Stimulated activated naive CD8-positive, alpha-beta T cell treated with anti-CD3 and anti-CD28 coated beads, Interleukin-15, amount 100 ng/mL, for 72 hours (primary cell): ENCODE measurements at places on chromosomes 7 and 10.

- no peak for DNase-seq
These were observed 176.4 kb upstream of the RHEB start for GRCh38 chr7:151695951-151696541.

DNA sequence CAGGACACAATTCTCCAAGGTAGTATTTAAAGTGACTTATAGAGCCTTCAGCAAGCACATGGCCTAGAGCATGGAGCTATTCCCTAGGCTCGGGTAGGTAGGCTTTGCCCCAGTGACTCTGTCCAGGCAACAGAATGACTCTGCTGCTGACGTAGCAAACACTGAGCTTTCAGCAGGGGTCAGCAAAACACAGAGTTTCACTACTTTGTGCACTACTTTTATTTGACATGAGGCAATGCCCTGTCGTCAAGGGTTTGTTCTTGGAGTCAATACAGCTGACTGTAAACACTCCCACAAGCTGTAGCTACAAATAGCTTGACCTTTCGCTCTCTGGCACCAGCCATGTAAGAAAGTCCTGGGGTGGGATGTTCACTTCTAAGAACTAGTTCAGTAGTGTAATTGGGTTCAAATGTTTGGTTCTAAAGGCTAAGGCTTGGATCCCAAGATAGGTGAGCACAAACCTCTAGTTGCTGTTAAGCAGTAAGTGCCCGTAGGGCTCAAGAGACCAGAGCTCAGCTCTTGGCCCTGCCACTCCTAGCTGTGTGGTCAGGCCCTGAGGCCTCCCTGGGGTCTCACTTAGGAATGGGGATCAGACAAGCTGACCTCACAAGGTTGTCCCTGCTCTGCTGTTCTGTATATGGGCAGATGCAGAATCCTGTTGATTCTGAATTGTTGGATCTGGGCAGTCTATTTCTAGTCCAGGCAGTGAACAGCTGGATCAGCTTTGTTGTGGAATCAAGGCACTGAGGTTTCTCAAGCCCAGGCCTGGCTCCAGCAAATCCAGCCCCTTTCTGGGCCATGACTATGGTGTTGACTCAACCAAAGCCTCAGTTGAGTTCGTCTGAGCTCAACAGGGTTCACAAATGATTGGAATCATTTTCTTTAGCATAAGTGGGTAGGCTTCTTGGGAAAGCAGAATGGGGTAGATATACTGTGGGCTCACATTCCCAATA lies 10.7 kb downstream of the NODAL start:
- no peak for DNase-seq

- no peak for DNase-seq
These were observed 28.2 kb upstream of the C10orf53 start for GRCh38 chr10:49651039-49651835.

DNA sequence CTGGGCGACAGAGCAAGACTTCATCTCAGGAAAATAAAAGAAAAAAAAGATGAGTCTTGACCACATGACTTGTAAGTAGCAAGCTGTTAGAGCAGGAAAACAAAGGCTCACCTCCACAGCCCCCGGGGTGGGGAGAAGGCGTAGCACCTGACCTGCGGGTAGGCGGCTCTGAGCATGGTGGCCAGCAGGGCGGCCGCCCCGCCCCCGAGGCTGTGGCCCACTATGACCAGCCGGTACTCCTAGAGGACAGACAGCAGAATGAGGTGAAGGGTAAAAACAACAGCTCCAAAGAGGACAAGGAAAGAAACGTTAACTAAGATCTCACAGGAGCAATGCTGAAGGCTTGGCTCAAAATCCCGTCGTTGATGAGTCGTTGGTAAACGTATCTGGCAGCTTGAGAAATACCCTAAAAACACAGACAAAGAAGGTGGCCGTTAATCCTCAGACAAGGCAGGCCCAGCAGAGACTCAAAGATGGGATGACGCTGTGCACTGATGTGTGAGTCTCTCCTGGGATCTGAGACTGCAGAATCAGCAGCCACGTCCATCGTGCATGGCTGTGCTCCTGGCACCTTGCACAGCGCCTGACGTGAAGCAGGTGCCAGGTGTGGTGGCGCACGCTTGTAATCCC lies 31.1 kb downstream of the DAGLB start:
- DNase-seq = no peak

GRCh38 chr10:100913470-100913865 lies 705 bp downstream of the SLF2 start:
- DNase-seq = no peak

DNA sequence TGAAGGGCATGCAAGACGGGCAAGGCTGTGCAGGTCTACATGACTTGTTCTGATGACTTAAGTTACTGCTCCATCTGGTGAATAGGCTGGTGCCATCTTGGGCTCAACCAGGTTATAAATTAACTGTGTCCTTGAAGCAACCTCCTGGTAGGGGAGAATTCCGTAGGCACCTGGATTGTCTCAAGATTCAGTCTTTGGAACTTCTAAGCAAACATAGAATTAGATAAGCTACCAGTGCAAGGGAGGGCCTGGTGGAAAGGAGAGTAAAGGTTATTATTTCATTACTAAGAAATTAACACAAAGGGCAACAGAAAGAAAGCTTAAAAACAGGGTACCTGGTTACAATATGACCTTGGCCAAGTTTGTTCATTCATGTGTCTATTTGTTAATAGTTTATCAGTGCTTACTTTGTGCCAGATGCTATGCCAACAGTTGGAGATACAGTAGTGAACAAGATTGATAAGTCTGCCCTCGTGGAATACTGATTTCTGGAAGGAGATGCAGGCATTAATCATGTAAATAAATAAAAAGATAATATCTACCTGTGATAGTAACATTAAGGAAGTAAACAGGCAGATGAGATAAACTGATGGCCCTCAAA lies 107.0 kb upstream of the PALS2 start:
- DNase-seq = no peak

DNA sequence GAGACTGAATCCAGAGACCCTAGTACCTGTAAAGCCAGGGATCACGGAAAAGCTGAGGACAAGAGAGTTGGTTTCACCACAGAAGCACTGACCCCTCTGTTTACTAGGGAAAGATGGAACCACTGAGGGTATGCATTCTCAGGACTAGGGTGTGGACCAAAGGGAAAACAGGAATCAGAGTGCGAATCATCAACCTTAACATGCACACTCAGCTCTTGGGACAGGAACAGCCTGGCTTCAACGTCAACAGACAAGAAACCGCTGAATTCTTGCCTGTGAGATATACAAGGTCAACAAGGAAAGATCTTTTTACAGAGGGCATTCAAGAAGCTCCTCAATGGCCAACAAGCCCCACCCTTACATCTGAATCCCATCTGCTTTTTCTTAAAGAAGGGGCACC lies 14.9 kb downstream of the TNRC18 start:
- no peak for DNase-seq

DNA sequence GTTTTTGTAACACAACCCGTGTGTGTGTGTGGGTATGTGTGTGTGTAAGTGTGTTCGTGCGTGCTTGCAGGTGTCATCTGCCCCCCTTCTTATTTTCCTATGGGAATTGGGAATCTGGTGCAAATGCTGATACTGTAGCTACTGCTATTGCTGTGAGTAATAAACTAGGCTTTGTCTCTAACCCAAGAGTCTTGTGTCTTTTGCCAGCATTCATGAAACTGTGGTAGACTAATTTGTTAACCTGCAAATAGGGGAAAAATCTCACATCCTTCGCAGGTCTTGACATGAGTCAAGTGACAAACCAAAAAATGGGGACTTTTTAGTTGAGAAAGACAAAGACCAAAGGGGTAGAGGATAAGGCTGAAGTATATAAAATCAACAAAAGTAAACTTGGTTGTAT lies 57.9 kb upstream of the FAM133B start:
- no peak for DNase-seq

DNA sequence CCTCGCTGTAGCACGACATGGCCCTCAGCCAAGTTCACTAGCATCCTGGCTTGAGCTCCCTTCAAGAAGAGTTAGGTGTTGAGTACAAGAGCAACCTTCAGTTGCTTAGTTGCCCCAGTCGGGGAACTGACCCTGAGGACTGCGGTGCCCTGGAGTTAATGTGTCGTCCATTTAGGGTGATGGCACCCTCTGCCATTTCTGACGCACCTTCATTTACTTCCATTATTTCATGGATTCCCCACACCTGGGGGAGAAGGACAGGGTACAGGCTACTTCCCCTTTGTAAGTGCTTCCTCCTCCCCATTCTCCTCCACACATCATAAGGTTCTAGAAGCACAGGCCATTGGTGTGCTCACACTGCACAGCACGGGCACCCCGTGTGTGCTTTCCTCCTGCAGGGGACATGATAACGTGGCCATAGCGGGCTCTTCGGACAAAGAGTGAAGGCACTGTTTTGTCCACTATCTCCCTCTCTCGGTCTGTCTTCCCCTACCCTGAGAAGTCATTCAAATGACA lies 1.8 kb downstream of the ALOX5 start:
- DNase-seq = no peak

GRCh38 chr10:69716711-69717560 lies 84.8 kb upstream of the COL13A1 start:
- DNase-seq = peak; percentile 49

GRCh38 chr7:108598914-108599580 lies 29.4 kb downstream of the DNAJB9 start:
- no peak for DNase-seq

- no peak for DNase-seq
These were observed 30.8 kb downstream of the SHH start for GRCh38 chr7:155781433-155781832.

DNA sequence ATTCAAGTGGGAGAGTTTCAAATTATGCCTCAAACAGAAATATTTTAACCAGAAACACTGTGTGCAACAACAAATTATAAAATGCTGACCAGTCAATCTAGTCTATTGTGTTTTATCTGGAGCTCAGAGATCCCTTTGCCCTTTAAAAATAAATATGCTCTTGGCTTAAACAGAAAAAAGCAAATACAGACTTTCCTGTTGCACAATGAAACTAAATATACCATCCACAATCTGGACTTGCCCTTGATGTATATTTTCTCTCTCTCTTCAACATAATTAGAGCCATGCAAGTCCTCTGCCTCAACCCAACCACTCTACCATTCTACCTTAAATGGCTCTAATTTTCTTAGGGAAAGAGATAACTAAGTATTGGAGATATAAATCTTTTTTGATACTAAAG lies 34.9 kb downstream of the ASAH2 start:
- no peak for DNase-seq

- no peak for DNase-seq
These were observed 304.1 kb upstream of the LRGUK start for GRCh38 chr7:133822868-133823552.

GRCh38 chr10:91295346-91295745 lies 74.9 kb downstream of the PCGF5 start:
- no peak for DNase-seq

DNA sequence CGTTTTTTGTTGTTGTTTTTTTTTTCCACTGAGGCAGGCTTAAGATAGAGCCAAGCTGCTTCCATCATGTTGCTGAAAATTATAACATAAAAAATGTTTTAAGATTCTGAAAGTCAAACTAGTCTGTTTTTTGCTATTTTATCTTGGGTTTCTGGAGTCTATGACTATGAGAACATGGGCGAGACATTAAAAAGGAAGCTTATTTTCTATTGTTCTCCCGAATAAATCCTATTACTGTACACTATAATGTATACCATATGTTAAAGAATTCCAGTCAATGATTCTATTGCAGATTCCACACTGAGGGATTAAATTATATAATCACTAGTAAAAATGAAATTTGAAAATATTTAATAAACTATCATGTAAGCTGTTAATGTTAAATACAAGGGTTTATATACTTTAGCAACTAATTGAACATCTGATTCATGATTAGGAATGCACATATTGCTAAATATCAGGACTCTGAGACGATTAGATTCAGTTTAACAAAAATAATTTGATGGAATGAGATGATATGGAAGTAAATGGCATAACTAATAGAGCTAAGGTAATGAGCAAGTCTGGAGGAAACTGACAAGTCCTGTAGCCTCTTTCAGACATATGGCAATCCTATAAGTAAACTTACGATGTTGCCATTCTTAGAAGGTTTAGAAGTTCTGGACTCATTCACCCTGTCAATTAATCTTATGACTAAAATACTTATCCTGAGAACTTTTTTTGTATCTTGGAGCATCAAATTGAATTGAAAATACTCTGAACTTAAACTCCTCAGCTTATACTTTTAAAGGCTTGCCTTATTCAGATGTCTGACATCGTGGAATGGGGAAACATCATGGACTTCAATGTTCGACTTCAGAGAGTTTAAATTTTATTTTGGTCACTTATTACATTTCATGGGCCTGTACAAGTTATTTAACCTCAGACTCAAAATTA lies 294.8 kb upstream of the DGKB start:
- DNase-seq = no peak

- DNase-seq = peak; percentile 23
These were observed 178.5 kb downstream of the NRP1 start for GRCh38 chr10:33155720-33156638.

- DNase-seq = no peak
These were observed 90.4 kb downstream of the TAF3 start for GRCh38 chr10:7908541-7909210.

DNA sequence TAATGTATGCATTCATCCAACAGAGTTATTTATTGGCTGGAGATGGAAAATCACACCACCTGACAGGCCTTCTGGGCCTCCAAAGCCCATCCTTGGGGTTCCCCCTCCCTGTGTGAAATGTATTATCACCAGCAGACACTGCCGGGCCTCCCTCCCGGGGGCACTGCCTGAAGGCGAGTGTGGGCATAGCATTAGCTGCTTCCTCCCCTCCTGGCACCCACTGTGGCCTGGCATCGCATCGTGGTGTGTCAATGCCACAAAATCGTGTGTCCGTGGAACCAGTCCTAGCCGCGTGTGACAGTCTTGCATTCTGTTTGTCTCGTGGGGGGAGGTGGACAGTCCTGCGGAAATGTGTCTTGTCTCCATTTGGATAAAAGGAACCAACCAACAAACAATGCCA lies 15.3 kb downstream of the TACR2 start:
- no peak for DNase-seq

DNA sequence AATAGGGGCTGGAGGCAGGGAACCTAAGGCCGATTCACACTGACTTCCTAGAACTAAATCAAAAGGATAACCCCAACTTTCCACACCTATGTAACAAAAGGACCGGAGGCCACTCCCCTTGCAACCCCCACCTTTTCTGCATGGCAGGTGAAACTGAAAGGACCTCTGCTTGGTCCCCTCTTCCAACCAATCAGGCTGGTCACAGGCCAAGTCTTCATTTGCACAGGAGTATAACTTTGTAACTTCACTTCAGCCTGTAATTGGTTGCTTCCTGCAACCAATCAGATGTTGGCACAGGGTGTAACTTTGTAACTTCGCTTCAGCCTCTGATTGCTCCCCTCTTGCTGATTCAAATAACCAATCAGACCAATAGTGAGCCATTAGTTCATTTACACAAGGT lies 190.0 kb downstream of the FAM107B start:
- peak; percentile 50 for DNase-seq
